ENCODE measurements at places on chromosomes 5 and 9.

GRCh38 chr5:82349652-82350051, 71.5 kb upstream of the RPS23 start:
- DNase-seq = peak; percentile 64

GRCh38 chr9:79658926-79659325, 87.2 kb downstream of the TLE4 start:
- no peak for DNase-seq

- DNase-seq = no peak
Observed at GRCh38 chr5:101675510-101676219, 620.4 kb downstream of the SLCO4C1 start.

GRCh38 chr5:102561894-102562760, 63.3 kb upstream of the SLCO6A1 start:
- DNase-seq = peak; percentile 28

DNA sequence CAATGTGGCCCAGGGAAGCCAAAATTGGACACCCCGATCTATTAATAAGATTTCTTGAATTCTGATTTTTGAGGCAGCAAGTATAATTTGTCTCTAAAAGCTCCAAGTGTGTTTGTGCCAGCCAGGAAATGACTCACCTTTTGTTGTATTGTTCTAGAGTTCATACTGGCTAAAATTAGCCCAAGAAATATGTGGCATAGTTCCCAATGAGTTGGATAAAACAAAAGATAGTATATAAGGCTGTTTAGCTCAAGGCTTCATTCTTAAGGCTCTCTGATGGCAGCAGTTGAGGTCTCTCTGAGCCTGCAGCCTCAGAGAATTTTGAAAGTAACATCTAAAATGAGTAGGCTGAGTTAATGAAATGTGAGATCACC, 21.6 kb downstream of the HMGXB3 start:
- DNase-seq = no peak

GRCh38 chr5:91048073-91048472, 335.0 kb downstream of the ARRDC3 start:
- no peak for DNase-seq

DNA sequence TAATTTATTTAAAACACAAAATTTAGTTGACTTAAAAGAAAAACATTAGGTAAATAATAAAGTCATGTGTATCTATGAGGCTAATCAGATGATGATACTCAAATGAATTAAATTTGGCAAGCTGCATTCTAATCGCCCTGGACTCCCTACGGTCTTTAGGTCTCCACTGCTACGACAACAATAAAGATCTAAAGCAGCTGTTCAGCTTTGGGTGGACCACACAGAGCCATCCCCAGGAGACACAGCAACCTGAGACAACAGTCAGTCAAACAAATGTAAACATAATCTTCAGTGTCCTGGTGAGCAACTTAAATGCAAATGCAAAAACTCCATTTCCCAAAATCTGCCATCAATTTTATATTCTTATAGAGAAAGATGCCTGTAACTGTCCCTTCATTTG, 65.5 kb downstream of the MCTP1 start:
- no peak for DNase-seq

- DNase-seq = no peak
Observed at GRCh38 chr9:86521322-86521721, 167.1 kb upstream of the TUT7 start.

- no peak for DNase-seq
Observed at GRCh38 chr5:154544646-154545045, 66.6 kb upstream of the HAND1 start.

DNA sequence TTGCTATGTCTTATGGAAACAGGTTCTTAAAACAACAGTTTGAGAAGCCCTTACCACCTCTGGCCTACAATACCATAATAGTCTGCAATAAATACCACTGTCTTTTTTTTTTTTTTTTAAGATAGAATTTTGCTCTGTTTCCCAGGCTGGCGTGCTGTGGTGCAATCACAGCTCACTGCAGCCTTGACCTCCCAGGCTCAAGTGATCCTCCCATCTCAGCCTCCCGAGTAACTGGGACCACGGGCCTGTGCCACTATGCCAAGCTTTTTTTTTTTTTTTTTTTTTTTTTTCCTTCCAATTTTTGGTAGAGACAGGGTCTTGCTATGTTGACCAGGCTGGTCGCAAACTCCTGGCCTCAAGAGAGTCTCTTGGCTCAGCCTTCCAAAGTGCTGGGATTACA, 37.0 kb downstream of the AFF4 start:
- DNase-seq = no peak

DNA sequence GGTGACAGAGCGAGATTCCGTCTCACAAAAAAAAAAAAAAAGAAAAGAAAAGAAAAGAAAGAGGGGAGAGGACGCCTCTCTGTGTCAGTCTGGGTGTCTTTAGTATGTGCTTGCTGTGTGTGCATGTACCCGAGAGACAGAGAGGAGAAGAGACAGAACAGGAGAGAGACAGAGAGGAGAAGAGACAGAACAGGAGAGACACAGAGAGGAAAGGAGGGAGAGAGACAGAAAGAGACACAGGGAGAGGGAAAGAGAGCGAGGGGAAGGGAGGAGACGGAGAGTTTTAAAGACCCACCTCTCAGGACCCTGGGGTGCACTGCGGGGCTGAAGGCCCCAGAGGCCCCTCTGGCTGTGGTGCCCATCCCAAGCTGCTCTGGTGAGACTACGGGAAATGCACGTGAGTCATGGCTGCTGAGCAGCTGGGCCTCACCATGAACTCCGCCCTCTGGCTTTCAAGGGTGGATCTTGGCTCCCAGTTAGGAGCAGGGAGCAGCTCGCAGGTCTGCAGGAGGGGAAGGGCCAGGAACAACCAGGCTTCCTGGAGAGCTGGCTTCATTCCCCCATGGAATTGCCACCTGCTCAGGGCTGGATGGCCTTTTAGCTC, 7.9 kb downstream of the SLC6A3 start:
- no peak for DNase-seq

DNA sequence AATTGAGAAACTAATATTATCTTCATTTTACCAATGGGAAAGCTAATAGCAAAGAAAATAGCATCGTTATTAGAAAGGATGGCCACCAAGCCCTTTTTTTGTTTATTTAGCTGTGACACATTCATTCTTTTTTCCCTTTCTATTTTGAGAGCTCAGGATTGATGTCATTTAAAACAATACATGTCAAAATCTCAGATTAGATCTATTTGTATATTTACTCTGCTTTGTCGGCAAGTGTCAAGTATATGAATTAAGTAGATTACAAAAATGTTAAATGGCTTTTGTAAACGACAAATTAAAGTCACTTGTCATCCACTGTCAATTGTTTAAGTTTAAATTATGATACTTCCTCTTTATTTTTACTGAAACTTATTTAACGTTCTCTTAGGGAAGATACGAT, 118.9 kb downstream of the PAM start:
- no peak for DNase-seq

- no peak for DNase-seq
Observed at GRCh38 chr5:157997991-157998504, 139.1 kb upstream of the CLINT1 start.

DNA sequence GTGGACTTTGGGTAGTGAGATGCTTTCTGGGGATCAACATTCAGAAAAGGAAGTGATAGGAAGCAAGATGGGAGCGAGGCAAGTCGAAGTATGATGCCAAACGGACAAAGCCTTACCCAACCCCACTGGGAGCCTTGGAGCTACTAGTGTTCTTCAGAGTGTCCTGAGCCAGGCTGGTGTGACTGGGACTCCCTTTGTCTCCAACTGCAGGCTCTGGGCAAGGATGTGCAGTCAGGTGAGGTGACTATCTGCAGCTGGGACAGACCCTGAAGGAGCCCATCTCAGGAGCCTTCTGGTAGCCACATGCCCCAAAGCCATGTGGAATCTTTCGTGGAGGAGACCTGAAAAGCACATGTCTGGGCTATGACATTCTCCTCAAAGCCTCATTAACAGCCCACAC, 360.6 kb downstream of the MTRR start:
- DNase-seq = no peak

- DNase-seq = no peak
Observed at GRCh38 chr5:176178789-176179188, 59.4 kb upstream of the SIMC1 start.

- no peak for DNase-seq
Observed at GRCh38 chr5:1181451-1182359, 19.7 kb upstream of the SLC6A19 start.

DNA sequence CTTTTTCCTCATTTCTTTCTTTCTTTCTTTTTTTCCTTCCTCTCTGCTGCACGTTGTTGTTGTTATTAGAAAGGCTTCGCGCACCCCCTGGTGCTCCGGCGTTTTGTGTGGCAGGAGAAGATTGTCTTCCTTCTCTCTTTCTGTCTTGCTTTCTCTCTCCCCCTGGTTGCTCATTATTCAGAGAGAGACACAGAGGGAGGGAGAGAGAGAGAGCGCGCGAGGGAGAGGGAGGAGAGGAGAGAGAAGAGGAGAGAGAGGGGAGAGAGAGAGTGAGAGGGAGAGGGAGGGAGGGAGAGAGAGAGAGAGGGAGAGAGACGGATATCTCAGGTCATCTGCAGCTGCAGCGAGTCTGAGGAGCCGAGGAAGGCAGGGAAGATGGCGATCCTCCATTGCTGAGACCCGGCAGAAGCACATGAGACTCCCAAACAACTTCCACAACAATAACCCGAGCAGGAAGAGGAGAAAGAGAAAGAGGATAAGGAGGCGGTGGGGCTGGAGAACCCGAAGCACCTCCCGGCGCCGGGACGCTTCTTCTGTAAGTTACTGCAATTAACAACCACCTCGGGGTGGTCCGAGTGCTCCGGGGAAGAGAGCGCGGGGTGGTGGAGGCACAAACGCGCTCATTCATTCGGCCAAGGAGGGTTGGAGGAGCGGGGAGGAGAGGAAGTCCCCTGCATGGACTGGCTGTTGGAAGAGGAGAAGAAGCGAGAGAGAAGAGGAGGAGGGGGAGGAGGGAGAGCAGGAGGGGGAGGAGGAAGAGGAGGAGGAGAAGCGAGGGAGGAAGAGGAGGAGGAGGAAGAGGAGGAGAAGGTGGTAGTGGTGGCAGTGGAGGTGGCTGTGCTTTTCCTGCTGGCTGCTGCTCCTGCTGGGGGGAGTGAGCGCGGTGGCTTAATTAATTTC, at the start of gene ZNF462:
Gene ZNF462 (plus strand): TSS at position 346 of the 900 bp plus-strand sequence. CDS start 60,218 bp downstream, outside the sequence.
- no peak for DNase-seq

DNA sequence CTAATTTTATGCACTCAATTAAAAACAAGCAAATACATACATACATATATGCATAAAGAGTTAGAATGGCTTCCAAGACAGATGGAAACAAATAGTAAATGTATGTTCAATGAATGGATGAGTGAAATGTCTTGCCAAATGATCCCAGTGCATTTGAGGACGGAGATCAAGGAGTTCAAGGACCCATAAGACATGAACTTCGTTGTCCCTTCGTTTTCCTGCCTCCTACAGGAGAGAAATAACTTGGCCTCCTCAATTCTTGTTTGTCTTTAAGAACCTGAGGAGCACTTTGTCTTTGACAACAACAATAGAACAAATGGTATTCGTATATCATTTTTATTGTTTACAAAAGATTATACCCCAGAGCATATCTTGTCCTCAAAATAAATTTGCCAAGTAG, 2.4 kb upstream of the PAPPA start:
- DNase-seq = no peak

DNA sequence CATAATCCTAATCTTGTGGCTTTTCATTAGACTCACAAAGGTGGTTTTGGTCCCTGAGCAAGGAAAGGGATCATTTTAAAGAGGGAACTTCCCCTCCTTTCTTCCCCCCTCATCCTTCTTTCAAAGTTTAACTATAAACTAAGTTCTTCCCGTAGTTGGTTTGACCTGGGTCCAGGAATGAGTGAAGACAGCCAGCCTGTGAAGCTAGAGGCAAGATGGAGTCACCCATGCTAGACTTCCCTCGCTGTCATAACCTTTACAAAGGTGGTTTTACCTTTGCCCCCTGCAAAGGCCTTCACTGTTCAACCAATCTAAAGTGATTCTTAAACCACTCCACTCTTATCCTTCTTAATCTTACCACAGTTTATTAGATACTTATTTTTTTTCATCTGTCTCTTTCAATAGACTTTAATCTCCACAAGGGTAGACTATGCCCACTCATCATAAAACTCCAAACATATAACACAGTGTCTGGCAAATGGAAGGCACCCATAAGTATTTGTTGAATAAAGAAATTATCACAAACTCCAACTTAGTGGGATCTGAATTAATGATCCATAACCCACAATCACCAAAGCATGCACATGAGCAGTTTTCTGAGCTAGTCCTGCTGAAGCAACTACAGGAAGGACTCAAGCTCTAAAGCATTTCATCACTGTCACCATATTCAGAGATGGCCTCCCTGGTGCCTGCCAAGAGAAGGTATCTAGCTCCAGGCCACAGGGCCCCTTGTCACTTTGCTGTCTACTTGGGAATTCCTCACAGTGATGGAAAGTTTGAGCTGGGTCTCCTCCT, 369.0 kb downstream of the SPOCK1 start:
- no peak for DNase-seq

- DNase-seq = no peak
Observed at GRCh38 chr5:149043641-149044040, 19.2 kb downstream of the SH3TC2 start.

DNA sequence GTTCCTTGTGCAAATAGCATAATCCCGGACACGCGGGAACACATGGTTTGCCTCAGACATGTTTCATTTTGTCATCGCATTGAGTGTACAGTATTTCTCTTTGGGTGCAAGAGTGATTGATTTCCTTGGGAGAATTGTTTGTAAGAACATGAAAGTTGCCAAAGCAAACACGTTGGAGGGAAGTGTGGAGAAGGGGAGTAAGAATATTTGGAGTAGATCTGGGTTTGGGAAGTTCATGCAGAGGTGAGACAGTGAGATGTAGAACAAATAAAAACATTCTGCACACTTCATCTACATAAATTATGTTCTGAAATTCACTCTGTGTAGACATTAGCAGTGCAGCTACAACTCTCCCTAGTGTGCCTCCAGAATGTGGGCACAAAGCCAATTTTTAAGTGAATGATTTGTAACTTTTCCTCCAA, 24.0 kb downstream of the FOXD1 start:
- DNase-seq = no peak

GRCh38 chr9:76729116-76729515, 35.1 kb upstream of the PCA3 start:
- DNase-seq = no peak
